ENCODE measurements at places on chromosomes 2 and 18.

DNA sequence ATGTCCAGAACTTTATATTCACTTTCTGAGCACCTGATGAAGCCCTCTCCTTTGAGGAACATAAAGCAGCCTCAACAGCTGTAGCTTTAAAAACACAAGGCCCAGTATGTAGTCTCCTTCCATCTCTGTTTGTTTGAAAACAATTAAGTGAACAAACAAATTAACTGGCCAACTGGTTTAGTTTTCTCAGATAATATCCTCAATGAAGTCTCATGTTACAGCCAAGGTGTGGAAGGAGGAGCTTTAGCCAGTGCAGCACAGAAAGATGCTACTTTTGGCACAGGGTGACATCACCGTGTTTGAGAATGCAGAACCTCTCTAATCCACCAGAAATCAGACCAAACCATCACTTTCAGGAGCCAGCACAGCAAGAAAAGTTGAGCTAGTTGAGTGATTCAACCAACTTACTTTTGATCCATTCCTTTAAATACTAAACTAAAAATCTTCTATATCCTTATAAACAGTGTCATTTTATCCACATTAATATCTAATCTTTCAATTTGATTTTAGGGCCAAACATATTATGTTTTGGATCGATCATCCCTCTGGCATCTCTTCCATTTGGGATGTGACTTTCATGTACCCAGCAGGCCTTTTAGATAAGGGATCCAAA lies 488.7 kb downstream of the ARHGAP15 start:
- no peak for DNase-seq

DNA sequence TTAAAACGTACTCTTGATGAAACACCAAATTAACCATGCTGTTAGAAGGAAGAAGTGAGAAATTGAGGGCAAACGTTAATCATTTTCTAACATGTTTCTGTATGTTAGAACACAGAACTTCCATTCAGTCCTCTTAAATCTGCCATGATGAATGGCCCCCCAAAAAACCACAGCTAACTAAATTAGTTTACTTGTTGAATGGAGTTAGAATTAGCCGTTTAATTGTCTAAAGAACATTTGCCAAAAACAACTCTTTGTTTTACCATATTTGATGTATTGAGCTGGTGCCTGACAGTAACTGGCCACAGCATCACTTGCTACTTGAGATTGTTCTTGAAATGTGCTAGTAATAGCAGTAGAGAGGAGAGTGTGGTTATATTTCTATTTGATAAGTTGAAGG lies 12.7 kb downstream of the CCNYL1 start:
- DNase-seq: no peak

DNA sequence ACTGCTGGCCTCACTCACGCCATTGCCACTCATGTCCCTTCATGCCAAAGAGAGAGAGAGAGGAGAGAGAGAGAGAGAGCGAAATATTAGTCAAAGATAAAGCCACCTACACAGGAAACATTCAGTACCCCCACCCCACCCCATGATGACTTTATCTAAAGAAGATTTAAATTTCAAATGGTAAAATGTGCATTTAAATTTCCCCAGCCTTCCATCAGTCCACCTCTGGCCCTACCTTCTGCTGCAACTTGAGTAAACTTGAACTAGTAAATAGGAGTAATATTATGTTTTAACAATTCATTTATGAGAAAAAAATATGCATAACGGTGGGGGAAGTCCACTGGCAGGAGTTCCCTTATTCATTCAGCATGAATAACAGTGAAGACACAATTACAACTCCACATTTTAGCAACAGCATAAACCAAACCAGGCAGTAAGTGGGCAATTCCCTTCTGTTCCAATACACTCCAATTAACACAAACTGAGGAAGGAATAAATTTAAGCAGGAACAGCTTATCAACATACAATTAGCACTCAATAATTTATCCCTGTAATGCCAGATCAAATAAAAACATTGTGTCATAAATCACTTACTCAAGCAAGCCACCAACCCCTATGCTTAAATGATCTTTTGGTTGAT lies 264.2 kb downstream of the LNPK start:
- no peak for DNase-seq

GRCh38 chr18:27780061-27780745 lies 396.7 kb downstream of the CDH2 start:
- no peak for DNase-seq
